ENCODE measurements at places on chromosomes 16 and 17.
A peak's percentile ranks its signal among the peaks of the same experiment; 100 is the strongest.

GRCh38 chr16:31386157-31386984, 6.8 kb upstream of the ITGAD start:
- DNase-seq, result no peak

DNA sequence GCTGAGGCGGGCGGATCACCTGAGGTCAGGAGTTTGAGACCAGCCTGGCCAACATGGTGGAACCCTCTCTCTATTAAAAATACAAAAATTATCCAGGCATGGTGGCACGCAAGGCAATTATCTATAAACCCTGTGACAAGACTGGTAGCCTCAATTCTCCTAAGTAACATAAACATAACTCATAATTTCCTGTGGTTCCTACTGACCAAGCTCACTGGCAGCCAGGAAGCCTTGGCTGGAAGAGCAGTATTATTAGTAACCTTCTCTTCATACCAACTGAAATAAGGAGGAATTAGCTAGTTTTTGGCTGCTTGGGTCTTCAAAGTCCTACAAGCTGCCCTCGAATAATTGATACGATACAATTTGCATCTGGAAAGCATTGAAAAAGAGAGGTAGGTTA, 31.6 kb upstream of the LRRC37A3 start:
- DNase-seq, result no peak

DNA sequence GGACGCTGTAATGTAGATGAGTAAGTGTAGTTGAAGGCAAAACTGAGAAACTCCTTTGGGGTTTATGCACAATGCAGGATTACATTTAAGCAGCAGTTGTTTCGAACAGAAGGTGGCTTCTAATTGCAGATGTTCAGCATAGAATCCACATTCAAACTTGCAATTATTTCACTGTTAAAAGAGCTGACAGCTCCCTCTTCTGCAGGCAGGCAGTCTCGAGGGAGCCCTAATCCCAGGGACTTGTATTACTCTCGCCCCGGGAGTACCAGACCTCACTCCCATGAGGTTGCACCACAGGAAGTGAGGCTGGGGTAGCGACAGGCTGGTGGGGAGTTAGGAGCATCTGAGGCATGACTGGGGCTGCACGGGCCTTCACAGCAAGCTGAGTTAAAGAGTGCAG, 484.3 kb upstream of the EEF2KMT start:
- no peak for DNase-seq

DNA sequence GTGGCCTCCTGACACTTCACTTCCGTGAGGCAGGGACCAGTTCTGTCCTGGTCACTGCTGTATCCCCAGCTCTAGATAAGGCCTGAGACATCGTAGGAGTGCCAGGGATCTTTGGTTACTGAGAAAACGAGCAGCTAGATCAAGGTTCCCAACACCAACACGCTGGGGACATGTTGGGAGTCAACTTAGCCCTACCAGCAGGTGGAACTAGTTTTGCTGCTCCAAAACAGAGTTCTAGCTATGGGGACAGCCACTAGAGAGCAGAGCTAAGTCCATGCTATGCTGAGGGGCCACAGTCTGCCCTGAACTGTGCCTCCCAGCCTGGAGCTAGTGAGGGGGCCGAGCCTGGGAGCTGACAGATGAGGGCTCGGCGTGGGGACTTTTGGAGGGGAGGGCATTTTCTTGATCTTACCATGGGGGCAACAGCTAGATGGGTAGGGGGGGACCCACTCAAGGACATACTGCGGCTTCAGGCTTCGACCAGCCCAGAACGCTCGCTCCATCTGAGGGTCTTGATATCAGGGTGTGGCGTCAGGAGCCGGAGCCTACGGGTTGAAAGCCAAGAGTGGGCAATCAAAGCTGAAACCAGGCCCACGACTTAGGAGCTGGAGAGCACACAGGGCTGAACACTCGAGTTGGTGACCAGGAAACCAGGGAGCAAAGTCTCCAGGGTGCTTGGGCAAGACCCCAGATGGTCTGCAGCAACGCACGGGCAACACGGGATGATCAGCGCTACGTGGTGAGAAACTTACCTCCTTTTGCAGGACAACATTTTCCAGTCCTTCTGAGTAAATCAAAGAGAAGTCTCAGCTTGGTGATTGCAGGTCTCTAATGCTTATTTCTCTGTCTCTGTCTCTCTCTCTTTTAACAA, 13.4 kb downstream of the SNX20 start:
- DNase-seq, result no peak

DNA sequence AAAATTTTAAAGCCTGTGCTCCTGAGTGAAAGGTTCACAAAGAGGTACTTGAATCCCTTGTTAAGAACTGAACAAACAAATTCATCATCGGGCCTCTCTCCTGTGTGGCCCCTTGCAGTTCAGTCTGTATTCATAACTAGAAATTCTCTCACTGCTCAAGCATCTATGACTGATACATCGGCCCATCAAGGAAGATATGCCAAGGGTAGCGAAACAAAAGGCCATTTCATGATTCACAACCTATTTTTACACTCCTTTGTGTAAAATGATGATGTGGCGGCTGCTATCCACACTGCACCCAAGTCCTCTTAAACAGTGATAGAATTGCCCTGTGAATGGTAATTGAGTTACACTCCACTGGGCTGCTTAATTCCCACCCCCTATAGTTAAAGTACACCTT, 204.6 kb downstream of the STX8 start:
- DNase-seq, result no peak

GRCh38 chr17:81137248-81137647, 28.1 kb upstream of the PVALEF start:
- DNase-seq, result no peak

GRCh38 chr17:79041723-79042420, 17.9 kb downstream of the C1QTNF1 start:
- no peak for DNase-seq

DNA sequence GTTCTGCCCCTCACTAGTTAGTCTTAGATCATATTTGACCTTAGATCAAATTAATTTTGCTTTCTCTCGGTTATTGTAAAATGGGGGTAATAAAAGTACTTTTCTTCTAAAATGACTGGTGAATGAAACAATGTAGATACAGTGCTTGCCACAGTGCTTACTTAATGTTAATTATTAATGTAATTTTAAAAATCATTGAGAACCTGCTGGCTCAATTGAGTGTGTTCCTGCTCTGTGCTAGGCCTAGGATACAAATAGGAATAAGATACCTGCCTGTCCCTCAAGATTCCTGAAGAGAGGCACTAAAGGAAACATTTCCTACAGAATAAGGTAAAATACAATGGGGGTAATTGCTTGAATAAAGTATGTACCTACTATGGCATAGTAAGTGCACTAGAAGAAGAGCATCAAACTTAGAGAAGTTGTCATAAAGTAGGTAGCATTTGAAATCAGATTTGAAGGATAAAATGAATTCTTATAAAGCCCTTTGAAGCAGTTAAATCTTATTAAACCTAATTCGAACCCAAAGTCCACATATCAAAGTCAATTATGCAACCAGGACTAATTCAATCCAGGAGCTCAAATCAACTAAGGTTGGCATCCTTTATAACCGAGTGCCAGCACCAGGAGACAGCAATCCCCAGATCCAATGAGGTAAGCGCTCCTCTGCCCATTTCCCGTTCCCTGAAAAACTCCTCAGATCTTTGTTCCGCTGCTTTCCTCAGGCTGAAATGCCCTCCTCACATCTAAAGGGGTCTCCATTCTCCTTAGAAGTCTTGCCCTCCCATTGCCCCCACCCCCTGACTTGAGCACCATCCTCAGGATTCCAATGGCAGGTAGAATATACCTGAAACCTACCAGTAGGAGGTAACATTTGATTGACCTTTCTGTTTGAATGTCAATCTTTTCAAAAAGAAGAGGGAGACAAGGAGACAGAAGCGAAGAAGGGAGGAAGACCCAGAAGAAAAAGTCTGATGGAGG, 2.4 kb upstream of the MED13 start:
- DNase-seq, result no peak

DNA sequence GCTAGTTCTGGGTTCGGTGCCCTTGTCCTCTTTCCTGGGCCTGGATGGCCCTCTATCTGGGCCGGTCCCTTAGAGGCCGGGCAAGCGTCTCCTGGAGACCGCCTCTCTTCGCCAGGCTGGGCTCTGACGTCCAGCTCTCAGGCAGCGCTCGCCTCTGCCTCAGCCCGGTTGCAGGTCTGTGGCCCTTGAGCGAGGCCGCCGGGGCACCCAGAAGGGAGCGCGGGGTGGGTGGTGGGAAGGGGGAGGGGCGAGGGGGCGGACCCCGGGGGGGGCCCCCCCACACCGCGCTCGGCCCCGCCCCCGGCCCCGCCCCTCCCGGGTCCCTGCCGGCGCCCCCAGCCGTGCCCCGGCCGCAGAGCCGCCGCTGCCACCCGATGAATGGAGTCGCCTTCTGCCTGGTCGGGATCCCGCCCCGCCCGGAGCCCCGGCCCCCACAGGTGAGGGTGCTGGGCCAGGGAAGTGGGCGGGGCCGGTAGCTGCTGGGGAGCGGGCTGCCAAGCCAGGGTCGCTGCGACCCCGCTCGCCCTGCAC, at the start of gene ARHGAP23:
ARHGAP23 (plus strand) TSS at position 353 of the 531 bp plus-strand sequence; CDS start at position 375, 22 bp downstream.
- DNase-seq, result peak; percentile 42

GRCh38 chr16:79136955-79137354, 463.6 kb downstream of the MAF start:
- no peak for DNase-seq

- no peak for DNase-seq
Measured at GRCh38 chr17:74408815-74409214, 23.1 kb upstream of the GPRC5C start.

DNA sequence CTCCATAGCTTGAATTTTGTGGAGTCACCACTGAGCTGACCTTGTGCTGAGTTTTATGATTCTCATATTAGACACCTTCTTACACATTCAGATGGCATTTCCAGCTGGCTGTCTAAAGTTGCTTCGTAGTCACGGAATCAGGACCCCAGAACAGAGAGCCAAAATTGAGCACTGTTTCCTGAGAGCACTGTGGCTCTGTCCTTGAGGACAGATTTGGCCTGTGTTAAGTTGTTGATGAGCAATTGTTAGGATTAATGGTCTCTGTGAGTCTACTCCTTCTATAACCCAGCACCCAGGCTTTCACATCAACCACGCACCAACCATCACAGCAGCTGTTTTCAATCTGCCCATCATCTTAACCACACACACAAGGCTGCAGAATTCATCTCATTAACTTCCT, 277.5 kb upstream of the HSBP1 start:
- no peak for DNase-seq

- DNase-seq, result no peak
Measured at GRCh38 chr16:11915114-11915643, 577 bp downstream of the GSPT1 start.

All from AML-193 (cell line).